Neural progenitor cell (in vitro differentiated cells): ENCODE measurements at places on chromosomes 11 and 22.

- no peak for DNase-seq
Observed at GRCh38 chr11:133524488-133524887, 7.8 kb downstream of the OPCML start.

- no peak for DNase-seq
Observed at GRCh38 chr11:11178671-11179638, 174.1 kb downstream of the CSNK2A3 start.

DNA sequence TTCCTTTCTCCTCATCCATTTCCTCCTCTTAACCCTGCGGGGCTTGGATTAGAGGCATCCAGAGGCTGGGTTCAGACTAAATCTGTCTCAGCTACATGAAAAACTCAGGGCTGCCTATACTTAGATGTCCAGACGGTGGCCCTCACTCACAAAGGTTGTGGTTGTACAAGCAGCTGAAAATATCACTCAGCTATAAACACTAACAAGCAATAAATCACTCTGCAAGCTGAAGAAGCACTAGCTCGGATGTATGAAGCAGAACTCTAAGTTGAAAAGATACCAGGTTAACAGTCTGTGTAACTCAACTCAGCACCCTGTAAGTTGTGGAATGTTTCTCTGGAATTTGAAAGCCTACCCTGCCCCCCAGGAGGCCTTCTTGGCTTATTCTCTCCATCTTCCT is 82.9 kb downstream of the EXT2 start:
- peak; percentile 12 for DNase-seq

DNA sequence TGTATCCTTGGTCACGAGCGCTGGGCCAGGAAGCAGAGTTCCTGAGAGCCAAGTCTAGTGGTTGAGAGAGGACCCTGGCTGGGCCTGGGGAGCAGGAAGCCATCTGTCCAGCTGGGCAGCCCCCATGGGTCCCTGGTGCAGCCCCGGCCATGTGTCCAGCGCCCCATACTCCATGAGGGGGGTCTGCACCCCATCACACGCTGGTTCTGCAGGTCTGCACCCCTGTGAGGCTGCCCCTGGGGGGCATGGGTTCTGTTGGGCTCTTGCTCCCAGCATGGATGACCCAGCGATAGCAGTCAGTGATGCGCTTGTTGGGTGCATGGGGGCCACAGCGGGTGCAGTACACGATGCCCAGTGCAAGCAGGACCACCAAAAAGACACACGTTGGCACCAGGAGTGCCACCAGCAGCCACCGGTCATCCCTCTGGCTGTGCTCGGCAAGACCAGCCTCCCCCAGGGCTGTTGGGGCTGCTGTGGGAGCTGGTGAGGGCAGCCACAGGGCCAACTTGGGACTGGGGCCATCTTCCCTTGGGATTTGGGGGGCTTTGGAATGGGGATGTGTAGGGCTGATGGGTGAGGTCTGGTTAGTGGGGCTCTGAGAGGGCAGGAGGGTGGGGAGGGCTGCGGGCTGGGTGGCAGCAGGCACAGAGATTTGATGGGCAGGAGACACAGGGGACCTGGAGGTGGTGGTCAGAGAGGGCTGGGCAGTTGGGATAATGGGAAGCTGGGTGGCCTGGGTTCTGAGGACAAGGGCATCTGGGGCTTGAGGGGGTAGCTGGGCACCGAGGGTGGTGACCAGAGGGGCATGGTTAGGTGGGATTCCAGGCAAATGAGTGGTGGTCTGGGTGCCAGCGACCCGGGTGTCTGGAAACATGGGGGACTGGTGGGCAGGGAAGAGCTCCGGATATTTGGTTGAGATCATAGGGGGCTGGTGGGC is 2.0 kb downstream of the CD248 start:
- no peak for DNase-seq
